Left renal cortex interstitium (tissue), 4 donors: ENCODE measurements at places on chromosomes 16 and 17. TPM values are rescaled to one million over a fixed set of nuclear protein-coding genes. Genes with fewer than 3 reads are reported as not detected.

The CD79B gene
- 2.8 TPM for polyA plus RNA-seq

The DDX42 gene
- polyA plus RNA-seq: 202 TPM

The CRISPLD2 gene
- polyA plus RNA-seq: 8.2 TPM

The MYH11 gene
- polyA plus RNA-seq: 9.9 TPM

The CLEC16A gene
- 21.0 TPM for polyA plus RNA-seq

The DEXI gene
- polyA plus RNA-seq: 43.4 TPM

The CDH11 gene
- polyA plus RNA-seq: 218 TPM

The C17orf113 gene
- 5.3 TPM for polyA plus RNA-seq
